ENCODE measurements at places on chromosomes 1 and 21.

- DNase-seq = no peak
Measured at GRCh38 chr1:203665993-203666392, 39.4 kb downstream of the ATP2B4 start.

DNA sequence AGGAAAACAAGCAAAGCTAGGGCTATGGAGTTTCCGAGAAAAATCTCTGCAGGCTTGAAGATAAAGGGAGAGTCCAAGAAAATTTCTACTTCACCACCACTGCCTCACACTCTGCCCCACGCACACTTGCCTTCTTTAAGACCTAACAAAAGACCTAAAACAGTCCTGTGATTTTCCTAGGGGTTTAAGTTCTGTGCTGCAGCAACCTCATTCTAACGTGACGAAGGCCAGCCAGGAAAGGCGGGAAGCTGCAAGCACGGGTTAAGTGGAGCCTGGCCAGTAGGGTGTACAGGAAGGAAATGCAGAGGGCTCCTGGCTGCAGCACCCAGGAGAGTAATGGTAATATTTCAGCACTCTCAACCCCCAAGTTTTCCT, 1.5 kb downstream of the SPATA6 start:
- DNase-seq = no peak

DNA sequence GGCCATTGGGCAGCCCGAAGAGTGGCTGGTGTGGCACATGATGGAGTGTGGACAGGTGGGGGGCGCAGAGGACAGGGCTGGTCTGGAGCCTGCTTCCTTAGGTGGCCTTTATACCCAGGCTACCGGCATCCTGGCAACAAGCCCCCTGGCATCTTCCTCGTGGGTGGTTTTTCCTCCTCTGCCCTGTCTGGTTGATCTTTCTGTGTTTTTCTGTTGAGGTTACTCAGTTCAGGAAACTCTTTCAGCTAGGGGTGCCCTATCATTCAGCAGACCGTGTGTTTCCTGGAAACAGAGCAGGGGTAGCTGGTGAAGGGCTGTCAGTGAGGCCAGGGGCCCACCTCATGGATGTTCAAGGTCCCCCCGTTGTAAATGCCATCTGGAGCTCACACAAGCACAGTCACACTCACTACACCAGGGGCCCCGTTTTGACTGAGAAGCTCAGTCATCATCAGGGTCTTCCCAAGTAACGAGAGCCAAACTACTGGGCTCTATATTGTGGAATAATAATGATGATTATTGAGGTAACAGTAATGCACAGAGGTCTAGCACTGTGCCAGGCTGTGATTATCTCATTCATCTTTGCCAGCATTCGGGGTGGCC, at the start of gene KRTAP12-4:
Gene KRTAP12-4, minus strand, starts transcription at position 84 of the 600 bp plus-strand sequence. Its CDS starts 45 bp downstream, at position 39.
- DNase-seq = no peak

GRCh38 chr21:38702196-38702595, 103.5 kb upstream of the ETS2 start:
- no peak for DNase-seq

GRCh38 chr1:91779548-91780021, 106.4 kb downstream of the TGFBR3 start:
- no peak for DNase-seq

DNA sequence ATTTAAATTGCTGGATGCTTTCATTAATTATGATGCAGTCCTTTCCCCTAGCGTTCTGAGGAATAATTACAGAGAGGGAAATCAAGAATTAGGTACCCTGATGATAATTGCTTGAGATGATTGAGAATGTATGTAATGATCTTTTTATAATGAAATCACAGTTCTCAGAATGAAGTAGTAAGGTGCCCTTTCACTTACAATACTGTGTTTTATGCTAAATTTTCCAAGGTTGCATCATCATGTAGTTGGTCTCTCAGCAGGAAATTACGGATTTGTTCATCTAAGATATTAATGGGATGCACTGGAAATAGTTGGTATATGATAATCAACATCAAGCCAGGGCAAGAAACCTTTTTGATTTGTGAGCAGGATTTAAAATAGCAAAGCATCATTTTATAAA, 34.1 kb downstream of the AGT start:
- DNase-seq = no peak
